NCI-H1436 (cell line): ENCODE measurements at places on chromosomes 1 and 21.

DNA sequence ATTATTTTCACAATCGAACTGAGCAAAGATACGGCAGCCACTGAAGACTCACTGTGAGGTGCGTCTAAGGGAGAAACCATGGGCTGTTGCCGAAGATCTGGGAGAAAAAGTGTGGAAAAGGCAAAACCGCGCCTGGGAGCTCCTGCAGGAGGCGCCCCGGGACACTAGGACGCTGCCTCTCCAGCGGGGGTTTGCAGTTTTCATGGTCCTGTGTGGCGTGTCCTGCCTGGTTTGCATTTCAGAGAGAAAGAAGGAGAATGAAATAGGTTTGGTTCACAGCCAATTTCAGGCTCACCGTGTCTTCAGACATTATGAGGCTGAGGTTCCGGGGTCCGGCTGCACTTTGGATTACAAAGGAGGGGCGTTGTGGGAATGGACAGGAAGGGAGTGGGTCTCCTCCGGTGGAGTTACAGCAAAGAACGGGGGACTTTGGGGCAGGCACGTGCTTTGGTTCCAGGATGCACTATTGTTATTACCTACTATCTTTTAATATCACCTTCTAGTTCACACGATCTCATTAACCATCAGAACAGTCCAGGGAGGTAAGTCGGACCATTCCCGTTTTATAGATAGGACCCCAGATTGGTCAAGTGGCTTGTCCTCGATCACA is 179.8 kb downstream of the DYRK1A start:
- DNase-seq = no peak

- DNase-seq = peak; percentile 77
These were observed 26.6 kb upstream of the HPDL start for GRCh38 chr1:45299981-45300668.

DNA sequence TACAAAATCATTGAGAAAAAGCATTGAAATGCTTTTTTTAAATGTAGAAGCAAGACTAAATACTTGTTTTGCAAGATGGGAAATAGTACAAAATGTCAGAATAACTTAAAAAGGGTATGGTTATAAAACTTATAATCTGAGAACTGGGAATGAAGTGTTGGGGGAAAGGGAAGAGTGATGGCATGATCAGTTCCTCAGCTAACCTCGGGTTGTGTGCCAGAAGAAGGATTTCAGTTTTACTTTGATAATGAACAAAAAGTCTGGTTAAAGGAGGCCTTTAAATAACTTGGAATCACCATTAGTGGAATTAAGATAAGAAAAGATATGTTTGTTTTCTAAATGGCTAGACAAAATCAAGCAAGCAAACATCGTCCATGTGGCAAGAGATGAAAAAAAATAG is 20.7 kb downstream of the NEK7 start:
- no peak for DNase-seq

GRCh38 chr1:91807921-91808620 is 77.9 kb downstream of the TGFBR3 start:
- no peak for DNase-seq

GRCh38 chr1:170640581-170640980 is 23.4 kb upstream of the PRRX1 start:
- DNase-seq = no peak

DNA sequence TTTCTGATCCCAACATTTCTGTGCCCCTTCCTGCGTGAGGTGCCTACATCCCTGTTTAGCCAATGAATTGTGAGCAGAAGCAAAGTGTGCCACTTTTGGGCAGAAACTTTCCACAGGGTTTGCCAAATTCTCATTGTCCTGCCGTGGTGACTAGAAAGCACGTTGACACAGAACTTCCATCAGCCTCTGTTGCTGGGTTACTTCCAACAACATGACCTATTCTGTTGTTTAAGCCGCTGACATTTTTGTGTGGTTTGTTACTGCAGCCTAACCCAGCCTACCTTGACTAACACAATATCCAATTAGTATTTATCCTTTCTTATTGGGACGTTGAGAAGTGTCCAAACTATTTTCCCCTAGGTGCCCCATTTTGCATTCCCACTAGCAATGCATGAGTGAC is 136.8 kb downstream of the URB2 start:
- DNase-seq = no peak

- no peak for DNase-seq
These were observed 537.1 kb downstream of the AJAP1 start for GRCh38 chr1:5191470-5191869.

DNA sequence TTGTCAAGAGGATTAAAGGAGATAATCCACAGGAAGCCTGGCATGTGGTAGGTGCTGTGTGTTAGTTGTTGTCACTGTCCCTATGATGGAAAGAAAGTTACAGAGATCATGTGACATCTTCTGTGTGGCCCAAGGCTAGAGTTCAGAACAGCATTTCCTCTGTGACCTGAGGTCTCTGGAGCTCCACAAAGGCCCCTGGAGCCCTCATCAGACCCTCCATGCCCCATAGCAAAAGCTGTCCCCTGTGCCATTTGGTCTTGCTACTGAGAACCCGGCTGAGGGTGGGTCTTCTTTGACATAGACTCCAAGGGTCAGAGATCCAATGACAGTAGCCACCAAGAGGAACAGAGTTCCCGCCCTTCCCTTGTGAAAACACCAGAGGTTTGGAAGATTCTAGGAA is 8.1 kb downstream of the CELA2B start:
- no peak for DNase-seq

- DNase-seq = no peak
These were observed 57.4 kb downstream of the MEGF6 start for GRCh38 chr1:3553940-3554223.

GRCh38 chr1:102879439-102879993 is 228.8 kb downstream of the COL11A1 start:
- no peak for DNase-seq

DNA sequence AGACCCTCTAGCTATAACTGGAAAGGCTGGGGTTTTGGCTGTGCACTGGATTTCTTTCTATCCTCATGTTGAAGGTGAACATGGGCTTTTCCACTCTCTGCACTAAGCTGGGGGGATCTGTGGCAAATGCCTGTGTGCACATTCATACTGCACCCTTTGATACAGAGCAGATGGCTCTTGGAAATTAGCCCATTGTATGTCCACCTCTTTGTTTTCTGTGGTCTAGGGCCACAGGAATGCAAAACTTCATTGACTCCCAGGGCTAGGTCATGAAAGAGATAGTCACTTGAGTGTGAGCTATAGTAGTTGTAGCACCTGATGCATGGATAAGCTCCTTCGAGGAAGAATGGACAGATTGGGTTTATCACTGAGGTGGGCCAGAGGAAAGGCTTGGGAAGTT is 5.7 kb upstream of the OR14A16 start:
- DNase-seq = no peak

GRCh38 chr1:180193141-180194047 is 36.7 kb upstream of the LHX4 start:
- DNase-seq = no peak

DNA sequence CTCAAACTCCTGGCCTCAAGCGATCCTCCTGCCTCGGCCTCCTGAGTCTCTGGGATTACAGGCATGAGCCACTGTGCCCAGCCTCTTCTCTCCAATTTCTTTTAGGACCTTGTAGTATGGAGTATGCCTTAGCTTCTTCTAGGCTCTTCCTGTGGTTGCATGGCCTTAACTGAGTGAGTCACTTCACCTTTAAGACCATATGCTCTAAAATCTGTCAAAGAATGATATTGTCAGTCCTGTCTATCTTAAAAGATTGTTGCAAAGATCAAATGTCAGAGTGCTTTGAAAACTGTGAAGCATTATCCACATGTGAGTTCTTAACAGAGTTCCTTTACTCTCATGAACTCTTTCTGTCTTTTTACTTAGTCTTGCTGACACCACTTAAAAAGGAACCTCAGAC is 37.2 kb downstream of the ATP2B4 start:
- no peak for DNase-seq

- no peak for DNase-seq
These were observed 72.5 kb downstream of the NTMT2 start for GRCh38 chr1:170218257-170218650.

- no peak for DNase-seq
These were observed 63.1 kb downstream of the ACOT7 start for GRCh38 chr1:6330410-6330911.

DNA sequence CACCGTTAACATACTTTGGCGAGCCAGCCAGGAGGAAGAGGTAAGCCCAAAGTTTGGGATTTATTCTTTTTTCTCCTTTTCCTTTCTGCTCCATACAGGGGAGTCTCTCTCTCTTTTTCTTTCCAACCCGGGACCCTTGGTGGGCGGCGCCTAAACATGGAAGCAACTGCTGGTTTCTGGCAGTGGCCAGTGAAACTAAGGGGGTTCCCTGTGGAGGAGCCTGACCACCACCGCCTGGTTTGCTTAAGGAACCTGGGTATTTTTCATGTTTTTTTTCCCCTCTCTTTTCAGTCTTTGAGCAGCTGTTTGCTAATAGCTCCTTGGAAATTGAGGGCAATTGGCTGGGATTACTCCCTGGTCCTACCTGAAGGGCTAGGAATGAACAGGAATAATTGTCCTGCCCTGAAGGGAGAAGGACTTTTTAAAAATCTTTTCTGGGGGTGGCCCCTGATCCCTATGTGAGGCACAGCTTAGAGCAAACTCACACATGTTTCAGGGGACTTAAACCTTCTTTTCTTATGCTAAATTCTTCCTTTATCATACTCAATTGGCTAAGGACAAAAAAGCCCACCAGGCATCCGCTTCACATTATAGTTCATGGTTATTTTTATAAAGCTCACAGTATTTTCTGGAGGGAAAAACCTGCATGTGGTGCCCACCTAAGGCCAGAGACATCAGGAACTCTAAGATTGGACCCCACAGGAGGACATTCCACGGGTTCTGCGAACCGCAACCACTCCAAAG is 61.3 kb upstream of the PLD5 start:
- DNase-seq = no peak

- no peak for DNase-seq
These were observed 558 bp downstream of the PFKL start for GRCh38 chr21:44300262-44300959.

GRCh38 chr1:61358770-61359455 is 276.6 kb downstream of the NFIA start:
- no peak for DNase-seq

DNA sequence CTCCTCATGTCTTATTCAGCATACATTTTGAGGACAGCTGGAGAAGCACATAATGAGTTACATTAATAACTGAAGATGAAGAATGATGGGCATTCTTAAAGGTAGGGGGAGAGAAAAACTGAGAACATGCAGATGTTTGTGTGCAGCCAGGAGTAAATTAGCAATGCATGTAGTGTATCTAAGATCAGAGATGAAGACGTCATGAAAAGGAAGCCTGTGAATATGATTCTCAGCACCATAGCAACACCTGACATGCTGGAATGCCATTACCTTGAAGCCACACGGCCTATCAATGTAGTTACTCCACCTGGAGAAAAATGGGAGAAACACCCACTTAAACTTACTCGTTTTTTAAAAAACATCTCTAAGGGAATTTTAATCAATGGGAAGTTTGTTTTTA is 607.1 kb downstream of the PTPRC start:
- no peak for DNase-seq

GRCh38 chr1:53524428-53525375 is 65.5 kb downstream of the DMRTB1 start:
- no peak for DNase-seq
